H7 (cell line): ENCODE measurements at places on chromosomes 6 and 20.

DNA sequence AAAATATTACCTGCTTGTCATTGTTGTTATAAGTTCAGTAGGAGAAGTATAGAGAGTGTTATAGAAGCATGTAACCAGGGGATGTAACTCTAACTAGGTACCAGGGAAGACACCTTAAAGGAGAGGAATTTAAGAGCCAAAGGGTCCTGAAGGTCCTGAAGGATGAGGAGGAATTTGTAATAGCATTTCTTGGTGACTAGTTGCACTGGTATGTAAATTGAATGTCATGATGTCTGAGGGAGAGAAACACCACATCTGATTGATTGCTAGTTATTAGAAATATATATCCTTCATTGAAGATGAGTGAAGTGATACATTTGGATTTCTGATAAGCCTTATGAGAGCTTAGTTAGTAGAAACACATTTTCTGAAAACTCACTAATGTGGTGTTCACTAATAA lies 643.8 kb downstream of the RFPL4B start:
- no peak for DNase-seq

DNA sequence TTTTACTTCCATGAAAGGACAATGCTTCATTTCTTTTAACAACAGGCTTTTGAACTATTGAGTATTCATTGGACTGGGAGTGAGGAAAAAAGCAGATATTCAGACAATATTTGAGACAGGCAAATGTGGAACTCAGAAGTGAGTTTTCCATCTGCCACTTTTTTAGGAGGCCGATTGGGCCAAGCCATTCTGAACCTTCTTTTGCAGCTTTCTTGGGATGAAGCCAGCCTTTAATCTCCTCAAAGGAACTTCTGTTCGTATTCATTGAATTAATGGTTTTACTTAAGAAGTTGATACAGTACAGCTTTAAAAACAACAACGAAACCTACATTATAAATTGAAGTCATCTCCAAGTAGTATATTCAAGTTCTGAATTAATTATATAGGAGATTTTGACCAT lies 187.1 kb upstream of the RNF217 start:
- DNase-seq = no peak

DNA sequence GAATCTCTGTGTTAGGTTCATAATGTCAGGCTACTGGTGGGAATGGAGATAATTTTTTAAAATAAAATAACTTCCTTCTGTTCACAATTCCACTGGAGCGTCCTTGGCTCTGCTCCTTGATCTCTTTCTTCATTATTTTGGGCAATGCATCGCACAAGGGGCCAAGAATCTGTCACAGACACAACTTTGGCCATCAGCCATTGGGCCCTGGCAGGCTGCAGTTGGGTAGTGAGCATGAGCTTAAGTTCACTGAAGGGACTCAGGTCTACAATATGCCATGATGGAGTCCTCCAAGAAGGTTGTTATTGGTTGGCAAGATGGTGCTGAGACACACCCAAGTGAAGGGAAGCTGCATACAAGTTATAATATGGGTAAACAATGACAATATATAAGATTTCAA lies 40.0 kb downstream of the CYP39A1 start:
- DNase-seq = no peak

- no peak for DNase-seq
These were observed 74.1 kb downstream of the CDKAL1 start for GRCh38 chr6:20608356-20608755.

DNA sequence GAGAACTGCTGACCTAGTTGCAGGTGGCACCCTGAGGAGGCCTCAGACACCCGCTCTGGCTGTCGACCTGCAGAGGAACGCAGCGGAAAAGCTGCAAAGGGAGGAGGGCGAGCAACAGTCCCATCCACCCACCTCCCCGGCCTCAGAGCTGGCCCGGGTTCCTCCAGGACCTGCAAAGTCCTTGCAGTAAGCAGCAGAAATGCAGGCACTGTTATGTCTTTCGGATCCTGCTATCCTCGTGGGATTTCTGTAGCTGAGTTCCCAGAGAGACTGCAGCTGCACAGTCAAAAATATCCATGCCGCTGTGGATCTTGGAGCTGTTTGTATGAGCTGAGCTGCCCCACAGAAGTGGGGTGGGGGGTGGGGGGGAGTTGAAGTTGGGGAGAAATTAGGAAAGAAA lies 251.3 kb downstream of the ANKRD60 start:
- no peak for DNase-seq

DNA sequence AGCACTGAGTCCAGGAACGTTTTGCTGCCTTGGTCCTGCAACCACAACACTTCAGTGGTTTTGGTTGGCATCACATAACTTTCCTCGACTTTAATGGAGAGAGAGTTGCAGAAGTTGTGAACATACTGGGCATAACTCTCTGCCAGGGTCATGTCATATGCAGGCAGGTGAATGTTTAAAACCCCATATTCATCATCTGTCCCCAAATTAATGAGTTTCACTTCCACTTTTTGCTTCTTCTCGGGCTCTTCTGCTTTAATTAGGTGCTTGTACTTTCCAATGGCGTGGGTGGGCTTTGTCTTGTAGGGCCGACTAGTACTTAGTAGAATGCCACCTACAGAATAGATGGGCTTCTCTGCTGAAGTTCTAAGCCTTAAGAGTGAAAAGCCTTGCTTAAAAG lies 45.2 kb upstream of the TFAP2A start:
- DNase-seq = no peak

- peak; percentile 83 for DNase-seq
These were observed 43.6 kb upstream of the PHACTR3 start for GRCh38 chr20:59560588-59561227.

DNA sequence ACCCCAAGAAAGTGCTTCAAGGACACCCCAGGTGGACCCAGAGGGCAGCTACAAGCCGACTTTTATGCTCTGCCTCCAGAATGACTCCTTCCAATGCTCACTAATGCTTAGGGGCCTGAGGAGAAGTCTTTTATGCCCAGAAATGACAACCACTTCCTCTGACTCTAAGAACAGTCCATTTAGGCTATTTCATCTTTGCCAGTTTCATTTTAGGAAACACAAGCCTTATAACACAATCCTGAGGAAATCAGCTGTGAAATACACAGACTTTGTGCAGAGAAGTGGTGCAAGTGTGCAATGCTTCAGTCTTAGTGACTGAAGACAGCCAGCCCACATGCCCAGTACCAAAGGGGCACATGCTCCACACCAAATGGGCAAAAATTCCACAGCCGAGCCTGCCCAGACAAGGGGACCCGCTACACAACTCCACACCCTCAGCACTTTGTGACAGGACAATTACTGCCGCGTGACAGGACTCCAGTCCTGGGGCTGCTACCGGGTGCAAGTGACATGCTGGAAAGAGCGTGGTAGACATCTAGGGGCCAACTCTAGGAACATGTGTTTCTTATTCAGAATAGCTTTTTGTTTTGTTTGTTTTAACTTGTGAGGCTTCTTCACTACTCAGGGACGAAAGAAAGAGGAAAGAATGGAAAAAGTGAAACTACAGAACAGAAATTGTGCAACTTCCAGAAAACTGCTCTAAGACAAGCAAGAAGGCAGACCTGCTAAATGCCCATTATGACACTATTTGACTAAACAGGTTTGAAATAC lies 28.2 kb upstream of the PLAGL1 start:
- peak; percentile 27 for DNase-seq

DNA sequence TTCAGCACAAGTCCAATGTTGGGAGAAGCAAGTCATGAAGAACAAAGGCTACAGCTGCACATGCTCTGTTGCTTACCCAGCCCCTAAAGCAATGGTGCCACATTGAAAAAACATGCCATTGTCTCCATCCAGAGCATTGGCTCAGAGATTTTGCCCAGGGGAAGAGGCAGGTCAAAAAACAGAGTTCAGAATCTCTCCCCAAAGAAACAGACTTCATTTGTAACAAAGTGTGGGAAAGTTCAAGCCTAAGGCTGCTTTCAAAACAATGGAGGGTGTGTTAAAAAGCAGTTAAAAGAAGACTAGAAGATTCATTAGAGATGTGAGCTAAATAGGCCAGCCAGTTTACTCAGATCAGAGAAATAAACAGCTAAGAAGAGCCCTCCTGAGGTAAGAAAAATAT lies 63.6 kb downstream of the DZANK1 start:
- DNase-seq = no peak

DNA sequence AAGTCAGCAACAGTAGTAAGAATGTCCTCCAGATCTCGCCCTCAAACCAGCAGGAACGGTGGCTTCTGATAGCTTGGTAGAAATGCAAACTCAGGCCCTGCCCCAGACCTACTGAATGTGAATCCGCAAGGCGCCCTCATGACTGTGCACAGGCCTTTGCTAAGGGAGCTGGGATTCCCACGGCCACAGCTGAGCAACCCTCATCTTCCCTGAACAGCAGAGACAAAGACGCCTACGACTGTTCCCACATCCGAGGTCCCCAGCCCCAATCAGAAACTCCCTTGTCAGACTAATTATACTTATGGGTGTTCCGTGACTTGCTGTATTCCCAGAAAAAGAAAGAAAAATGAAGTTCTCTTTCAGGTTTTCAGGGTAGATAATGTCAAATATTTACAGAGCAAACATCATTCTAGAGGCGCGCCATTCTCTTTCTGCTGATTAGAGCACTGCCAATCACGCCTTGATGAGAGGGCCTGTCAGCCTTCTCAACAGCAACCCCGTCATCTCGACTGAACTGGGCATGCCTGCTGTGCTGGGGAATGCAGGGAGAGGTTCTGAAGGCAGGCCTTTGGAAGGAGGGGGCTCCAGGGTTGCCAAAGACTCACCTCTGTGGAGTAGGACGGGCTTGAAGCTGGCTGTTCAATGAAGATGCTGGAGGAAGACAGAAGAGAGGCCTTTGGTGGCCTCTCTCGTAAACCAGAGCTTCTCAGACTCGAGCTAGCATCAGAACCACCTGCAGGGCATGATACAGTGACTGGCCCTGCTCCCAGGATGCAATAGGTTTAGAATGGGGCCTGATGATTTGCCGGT lies 79.9 kb downstream of the ZNF217 start:
- DNase-seq = no peak

DNA sequence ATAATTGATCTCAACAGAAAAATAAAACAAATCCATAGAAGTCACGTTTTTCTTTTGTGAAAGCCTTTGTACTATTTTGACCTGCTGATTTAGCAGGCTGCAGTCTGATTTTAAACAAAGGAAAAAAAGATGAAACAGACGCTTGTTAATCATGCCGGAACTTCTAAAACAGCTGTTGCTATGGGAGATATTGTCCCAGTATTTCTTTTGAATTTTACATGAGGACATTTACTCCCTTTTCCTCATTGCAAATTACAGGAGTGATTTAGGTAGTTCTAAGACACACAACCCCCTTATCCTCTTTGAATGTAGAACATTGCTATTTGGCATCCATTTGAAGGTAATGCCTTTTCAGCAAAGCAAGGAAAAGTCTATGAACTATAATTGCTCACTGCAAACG lies 416.1 kb downstream of the BCKDHB start:
- no peak for DNase-seq

DNA sequence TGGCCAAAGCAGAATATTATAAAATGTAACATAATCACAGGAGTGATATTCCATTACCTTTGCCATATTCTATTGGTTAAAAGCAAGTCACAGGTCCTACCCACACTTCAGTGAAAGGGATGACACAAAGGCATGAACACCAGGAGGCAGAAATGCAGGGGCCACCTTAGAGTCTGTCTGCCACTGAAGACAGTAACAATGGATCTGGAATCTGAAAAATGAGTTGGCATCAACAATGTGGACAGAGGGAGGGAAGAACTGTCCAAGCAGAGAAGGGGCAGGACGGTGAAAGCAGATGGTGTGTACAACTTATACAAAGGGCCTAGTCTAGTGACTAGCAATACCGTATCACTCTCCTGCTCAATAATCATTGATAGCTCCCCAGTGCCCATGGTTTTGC lies 6.6 kb upstream of the LPIN3 start:
- DNase-seq = no peak

GRCh38 chr6:158009114-158009891 lies 27.6 kb downstream of the SYNJ2 start:
- no peak for DNase-seq

GRCh38 chr6:169424821-169425240 lies 171.2 kb upstream of the THBS2 start:
- no peak for DNase-seq

DNA sequence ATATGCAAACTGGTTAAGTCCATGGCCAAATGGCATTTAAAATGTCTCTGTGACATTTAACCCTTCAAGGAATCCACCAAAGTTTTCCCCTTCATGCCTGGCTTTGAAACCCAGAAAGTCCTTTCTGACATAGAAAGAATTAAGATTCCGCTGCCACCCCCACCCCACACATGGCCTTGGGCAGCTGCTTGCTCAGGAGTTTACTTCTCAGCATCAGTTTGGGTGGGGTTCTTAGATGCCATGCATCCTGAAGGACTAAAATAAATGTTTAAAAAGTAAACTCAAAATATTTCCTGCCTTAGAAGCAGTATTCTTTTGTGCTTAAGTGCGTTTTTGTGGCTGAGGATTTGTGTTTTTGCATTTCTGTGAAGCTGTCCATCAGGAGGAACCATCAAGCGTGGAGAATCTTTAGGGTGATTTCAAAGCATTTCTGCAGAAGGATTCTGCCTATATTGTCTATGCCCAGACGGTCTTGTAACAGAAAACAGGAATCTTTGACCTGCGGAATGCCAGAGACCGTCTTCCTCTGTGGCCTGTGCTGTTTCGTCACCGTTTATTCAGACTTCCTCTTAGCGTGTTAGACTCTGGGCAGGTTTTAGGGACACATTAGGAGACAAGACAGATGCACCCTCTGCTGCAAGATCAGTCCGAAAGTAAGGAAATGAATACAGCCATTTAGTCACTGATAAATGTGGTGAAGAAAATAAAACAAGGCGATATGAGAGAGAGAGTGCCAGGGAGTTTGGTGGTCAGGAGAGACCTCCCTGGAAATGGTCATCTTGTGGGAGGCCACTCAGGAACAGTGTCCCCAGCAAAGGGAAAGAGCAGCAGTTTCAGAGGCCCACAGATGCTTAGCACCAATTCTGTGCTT lies 6.2 kb downstream of the DUSP22 start:
- no peak for DNase-seq

GRCh38 chr6:18263418-18264218 lies 712 bp downstream of the DEK start:
- no peak for DNase-seq

DNA sequence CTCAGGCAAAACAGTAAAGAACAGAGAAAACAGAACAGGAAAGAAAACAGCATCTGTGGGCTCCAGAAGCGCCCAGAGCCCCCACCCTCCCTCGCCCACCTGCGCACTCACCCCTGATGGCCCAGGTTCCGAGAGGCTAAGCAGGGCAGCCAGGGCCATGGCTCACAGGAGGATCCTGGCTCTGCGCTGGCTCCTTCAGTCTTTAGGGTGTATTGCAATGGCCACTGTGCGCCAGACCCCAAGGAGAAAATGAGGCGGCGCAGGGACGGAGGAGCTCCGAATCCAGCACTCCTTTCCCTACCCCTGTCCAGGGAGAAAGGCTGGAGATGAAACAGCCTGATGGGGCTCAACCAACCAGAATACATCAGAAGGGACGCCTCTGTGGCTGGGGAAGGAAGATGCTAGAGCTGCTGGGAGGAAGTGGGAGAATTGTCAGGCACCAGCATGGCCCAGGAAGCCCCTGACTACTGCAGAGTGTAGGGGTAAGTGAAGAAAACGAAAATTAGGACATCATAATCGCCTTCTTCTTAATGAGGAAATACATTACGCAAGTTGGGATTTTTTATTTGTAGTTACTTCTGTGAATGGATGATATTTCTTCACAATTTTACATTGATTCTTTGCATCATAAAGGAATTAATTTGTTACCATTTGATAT lies 49.0 kb downstream of the COL11A2 start:
- DNase-seq = peak; percentile 51

- DNase-seq = no peak
These were observed 41.9 kb upstream of the TMEM170B start for GRCh38 chr6:11495565-11496145.

GRCh38 chr6:109299776-109300564 lies 82.3 kb downstream of the CD164 start:
- no peak for DNase-seq
